ENCODE measurements at places on chromosomes 7 and 10.

- no peak for DNase-seq
Observed at GRCh38 chr7:111486472-111487142, 75.7 kb downstream of the IMMP2L start.

DNA sequence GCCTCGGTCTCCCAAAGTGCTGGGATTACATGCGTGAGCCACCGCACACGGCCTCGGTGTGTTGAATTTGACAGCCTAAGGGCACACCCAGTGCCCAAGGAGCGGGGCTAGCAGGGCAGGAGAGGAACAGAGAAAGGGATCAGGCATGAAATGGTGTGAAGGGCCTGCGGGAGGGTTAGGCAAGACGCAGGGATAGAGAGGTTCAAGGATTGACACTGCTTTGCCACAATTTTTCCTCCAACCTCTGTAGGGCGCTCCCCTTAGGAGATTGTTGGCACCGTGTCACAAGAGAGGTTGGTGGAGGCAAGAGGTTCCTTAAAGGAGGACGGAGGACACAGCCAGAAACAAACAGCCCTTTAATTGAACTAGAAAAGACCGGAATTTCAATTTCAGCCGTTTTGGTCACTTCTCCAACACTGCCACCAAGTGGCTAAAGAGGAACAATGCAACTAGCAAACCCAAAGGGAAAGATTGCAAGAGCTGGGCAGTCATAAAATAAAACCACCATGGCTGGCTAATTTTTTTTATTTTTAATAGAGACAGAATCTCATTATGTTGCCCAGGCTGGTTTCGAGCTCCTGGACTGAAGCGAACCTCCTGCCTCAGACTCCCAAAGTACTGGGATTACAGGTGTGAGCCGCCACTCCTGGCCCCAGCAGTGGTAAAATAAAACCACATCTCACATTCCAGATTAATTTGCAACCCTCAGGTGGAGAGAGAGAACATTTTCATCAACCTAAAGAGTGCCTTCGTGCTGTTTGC, 6.9 kb upstream of the CREB3L2 start:
- no peak for DNase-seq

GRCh38 chr10:90959826-90960225, 38.9 kb upstream of the ANKRD1 start:
- DNase-seq, result no peak

GRCh38 chr10:63464402-63465292, 1.1 kb downstream of the JMJD1C start:
- DNase-seq, result no peak

DNA sequence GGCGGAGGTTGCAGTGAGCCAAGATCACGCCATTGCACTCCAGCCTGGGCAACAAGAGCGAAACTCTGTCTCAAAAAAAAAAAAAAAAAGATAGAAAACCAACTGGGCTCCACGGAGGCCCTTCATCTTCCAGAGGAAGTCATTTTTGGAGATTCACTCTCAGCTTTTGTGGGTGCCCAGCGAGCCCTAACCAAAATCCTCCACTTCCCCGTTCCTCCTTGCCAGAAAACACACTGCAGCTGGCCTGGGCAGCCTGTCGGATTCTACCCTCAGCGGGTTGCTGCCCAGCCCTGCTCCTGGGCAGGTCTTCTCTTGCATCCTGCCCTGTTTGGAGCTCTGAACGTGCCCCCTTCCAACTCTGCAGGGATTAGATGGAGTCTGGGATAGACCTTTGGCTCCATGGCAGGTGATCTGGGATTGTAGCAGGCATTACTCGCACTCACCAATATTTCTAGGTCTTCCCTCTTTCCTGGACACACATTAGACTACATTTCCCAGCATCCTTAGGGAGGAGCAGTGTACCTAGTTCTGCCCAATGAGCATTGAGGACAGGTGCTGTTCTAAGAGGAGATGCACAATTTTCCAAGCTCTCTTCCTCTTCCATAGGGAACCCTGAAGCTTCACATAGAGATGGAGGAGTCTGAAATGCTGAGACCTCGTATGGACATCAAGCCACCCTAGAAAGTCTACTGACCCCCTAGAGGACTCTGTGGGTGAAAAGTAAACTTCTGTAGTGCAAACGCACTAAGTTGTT, 4.6 kb downstream of the GRID2IP start:
- no peak for DNase-seq

DNA sequence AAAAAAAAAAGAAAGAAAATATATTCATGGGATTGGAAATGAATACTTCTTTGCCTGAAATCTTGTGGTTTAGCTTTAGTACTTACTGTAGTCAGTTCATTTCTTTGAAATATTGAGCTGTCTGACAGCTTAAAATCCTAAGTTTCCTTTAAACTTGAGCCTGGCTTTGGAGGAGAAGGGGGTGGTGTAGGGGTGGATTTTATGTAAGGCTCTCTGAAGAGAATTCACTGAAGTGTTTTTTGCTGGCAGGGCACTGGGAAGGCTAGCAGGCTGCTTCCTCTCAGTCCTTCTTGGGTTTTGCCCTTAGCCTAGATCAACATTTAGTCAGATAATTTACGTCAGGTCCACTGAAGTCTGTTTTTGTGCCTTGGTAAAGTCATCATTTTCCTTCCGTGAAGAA, 516.5 kb downstream of the AUTS2 start:
- no peak for DNase-seq

DNA sequence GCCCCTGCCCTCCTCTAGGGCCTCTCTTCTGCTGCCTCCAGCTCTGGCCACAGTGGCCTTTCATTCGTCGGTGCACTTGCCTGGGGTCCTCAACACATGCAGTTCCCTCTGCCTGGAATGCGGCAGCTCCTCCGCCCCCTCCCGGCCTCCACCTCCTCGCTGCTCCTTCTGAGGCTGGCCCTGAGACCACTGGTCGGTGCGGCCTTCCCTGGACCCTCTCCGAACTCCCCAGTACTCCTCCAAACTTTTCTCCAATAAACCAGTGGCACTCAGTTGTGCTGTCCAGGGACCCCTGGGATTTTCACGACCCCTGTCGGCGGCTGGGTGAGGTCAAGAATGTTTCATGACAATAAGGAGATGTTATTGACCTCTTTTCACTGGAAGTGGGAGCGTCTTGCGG, 53.5 kb downstream of the BMS1 start:
- DNase-seq, result no peak

DNA sequence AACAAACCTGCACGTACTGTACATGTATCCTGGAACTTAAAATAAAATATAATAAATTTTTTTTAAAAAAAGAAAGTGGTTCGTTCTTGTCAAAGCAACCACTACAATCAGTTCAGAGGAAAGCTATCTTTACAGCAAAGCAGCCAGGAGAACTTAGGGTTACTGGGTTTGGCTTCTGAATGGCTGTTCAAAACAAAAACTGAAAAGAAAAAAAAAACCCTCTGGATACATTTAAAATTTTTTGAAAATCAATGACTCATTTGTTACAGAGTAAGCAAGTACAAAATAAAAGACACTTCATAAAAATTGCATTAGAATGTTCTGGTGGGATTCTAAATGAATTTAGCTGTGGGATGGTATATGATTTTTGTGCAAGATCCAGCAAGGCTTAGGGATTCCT, 28.6 kb upstream of the ADD3 start:
- DNase-seq, result no peak

GRCh38 chr7:85229544-85229943, 42.7 kb upstream of the SEMA3D start:
- DNase-seq, result no peak

DNA sequence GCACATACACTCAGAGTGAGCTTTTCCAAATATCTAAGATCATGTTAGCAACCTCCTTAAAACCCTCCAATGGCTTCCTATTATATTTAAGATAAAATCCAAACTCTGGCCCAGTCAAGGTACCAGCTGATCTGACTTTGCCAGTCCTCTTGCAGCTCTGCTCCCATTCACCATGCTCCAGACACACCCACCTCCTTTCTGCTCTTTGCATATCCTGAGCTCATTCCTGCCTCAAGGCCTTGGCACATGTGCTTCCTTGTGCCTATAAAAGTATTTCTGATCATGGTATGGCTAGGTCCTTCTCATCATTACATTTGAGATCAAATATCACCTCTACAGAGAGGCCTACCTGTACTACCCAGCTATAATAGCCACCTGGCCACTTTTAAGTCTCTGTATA, 27.5 kb downstream of the XPNPEP1 start:
- DNase-seq, result no peak

- no peak for DNase-seq
Observed at GRCh38 chr10:21413268-21413667, 112.2 kb downstream of the SKIDA1 start.

DNA sequence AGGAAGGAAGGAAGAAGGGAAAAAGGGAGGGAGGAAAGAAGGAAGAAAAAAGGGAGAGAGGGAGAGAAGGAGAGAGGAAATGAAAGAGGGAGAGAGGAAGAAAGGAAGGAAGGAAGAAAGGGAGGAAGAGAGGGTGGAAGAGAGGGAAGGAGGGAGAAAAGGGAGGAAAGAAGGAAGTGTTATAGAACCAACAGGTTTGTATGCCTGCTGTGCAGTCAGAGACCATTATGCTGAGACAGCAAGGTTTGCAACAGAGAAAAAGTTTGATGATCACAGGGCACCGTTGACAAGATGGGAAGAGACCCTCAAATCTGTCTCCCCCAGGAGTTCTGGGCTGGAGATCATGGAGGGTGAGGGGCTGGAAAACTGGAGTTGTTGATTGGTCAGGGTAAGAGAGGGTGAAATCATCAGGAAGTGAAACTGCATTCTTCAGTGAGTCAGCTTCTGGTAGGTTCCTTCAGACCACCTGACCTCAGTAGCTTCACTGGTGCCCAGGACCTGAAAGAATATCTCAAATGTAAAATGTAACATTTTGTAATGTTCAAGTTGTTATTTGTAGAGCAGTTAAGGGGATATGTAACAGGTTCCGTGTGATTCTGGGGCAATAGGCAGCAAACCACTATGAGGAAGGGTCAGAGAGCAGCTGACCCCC, 76.3 kb downstream of the JCAD start:
- DNase-seq, result no peak

GRCh38 chr7:96346293-96346953, 24.5 kb upstream of the SLC25A13 start:
- DNase-seq, result no peak

- DNase-seq, result no peak
Observed at GRCh38 chr10:50497758-50498157, 126.0 kb downstream of the SGMS1 start.

DNA sequence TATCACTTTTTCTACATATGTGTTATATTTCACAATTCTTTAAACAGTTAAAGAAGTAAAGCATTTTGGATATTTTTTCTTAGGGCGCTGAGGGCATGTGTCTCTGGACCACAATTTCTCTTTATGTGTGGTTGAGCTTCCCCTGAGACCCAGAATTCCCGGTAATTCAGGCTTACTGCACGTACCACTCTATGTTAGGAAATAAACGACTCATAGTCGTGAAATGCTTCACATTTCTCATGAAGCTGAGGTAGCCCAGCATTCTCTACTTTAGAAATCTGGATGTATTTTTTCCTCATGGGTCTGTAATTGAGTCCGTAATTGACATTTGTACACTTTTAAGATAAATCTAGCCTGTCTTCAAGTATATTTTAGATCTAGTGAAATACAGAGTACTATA, 170.6 kb downstream of the FZD1 start:
- DNase-seq, result no peak

DNA sequence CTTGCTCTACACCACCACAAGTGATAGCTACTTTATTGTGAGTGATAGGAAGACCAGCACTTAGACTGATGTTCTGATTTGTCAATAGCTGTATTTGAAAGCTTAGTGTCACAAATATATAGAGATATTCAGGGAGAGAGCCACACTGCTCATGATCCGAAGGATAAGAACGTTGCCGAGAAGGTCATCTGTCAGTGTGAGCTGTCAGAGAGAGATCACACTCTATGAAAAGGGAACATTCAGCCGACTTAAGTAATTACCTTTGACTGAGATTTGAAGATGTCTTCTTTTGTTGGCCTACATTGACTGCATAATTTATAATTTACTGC, 322.6 kb downstream of the TFEC start:
- DNase-seq, result no peak

- DNase-seq, result no peak
Observed at GRCh38 chr7:55556031-55556430, 16.3 kb downstream of the VOPP1 start.

- DNase-seq, result no peak
Observed at GRCh38 chr10:77289790-77290189, 347.8 kb downstream of the KCNMA1 start.

DNA sequence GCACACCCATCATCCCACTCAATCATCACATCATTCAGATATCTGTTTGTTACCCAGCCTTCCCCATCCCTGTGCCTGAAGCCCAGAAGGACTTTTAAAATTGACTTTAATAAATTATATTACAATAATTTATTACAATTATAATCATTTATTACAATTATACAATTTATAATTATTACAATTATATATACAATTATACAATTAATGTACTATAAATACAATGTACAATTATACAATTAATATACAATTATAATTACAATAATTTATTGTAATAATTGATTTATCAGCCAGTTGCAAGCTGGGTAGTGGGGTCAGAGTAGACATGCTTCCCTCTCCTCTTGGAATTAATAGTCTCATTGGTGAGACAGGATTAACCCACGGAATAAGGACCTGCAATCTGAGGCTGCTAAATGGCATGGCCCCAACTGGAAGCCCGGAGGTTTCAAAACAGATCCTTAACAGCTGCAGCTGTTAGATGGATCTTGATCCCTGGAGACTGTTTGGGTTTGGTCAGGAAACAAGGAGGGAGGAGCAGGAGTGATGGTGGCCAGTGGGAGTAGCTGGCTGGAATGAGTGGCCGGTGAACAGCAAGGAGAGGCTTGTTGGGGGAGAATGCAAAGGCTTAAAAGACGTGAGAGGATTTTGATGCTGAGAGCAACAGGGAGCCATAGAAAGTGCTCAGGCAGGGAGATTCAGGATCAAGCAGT, 402.8 kb upstream of the PODXL start:
- DNase-seq, result no peak

DNA sequence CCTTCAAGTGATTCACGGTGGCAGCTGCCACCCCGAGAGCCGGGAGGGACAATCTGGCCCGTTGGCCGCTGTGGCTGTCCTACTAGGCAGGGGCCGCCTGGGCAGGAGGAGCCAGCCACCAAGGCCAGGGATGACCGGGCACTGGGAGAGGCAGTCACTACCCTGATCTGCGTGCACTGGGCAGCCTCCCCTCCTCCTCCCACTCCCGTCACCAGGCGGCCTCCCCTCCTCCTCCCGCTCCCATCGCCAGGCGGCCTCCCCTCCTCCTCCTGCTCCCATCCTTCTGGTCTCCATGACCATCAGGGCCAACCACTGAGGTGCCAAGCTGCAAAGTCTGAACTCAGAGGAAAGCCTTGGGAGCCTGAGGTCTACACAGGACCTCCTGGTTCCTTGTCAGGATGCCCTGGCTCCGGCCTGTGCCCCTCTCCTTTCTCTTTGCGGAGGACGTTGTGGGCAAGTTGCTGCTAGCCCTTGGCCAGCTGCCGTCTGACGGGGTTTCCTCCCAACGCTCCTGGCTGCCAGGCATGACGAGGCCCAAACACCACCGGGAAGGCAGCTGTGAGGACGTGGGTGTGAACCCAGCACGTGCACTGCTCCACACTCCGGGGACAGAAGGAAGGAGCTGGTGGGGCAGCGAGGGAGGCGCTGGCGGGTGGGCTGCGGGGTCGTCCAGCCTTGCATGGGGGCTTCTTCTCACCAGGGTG, 131.1 kb downstream of the WDR37 start:
- DNase-seq, result no peak

All from stimulated activated CD8-positive, alpha-beta memory T cell treated with anti-CD3 and anti-CD28 coated beads, Interleukin-4, amount 100 ng/mL, for 1 hour (primary cell).